ENCODE measurements at places on chromosomes 1 and 21. TPM values are rescaled to one million over a fixed set of nuclear protein-coding genes. Genes with fewer than 3 reads are reported as not detected.

Gene DNAI4
- 0.08 TPM for polyA plus RNA-seq

Gene FCRL2
- polyA plus RNA-seq, result not detected

Gene LCE3E
- polyA plus RNA-seq, result not detected

Gene NVL
- 8.3 TPM for polyA plus RNA-seq

Gene TGFB2
- 0.07 TPM for polyA plus RNA-seq

Gene KCNE2
- 0.07 TPM for polyA plus RNA-seq

Data from HepG2 (cell line).